HTR-8/SVneo (cell line): ENCODE measurements at places on chromosomes 5 and 9.

- DNase-seq = no peak
These were observed 915.7 kb downstream of the EFNA5 start for GRCh38 chr5:106755066-106755465.

GRCh38 chr5:139204196-139204595, 6.0 kb upstream of the SIL1 start:
- DNase-seq = no peak

GRCh38 chr5:95984287-95984938, 22.8 kb upstream of the ELL2 start:
- DNase-seq = no peak

- DNase-seq = no peak
These were observed 163.6 kb upstream of the SEMA6A start for GRCh38 chr5:116738239-116738614.

DNA sequence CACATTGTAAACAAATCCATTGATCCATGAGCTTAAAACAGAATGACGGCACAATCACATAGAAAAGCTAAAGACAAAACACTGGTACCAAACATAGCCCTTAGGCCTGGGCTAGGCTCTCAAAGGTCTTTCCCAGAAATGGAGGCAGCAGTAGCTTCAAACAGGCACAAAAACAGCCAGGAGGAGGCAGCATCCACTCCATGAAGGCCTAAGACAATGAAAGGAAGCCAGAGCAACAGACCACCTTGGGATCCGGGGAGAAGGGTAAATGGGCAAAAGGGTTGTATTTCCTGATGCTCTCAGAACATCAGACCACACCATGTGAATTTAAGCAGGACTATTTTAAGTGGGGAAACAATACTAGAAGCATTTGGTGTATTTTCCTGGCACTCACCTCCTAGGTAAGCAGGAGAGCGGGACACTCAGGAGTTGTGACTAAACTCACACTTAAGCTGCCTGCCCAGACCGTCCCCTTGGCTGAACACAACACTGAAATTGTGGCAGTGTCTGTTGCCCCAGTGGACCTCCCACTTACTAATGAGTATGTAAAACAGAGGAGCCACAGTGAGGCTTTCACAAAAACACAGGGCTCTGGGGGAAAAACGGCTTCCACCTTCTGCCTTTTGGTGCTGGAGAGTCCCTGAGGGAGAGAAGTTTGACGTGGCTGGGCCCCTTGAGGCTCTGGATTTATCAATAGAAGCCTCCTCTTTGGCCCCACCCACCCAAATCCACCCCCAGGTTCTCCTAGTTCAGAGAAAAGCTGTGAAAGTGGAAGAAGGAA, 11.9 kb downstream of the GNPDA1 start:
- no peak for DNase-seq

DNA sequence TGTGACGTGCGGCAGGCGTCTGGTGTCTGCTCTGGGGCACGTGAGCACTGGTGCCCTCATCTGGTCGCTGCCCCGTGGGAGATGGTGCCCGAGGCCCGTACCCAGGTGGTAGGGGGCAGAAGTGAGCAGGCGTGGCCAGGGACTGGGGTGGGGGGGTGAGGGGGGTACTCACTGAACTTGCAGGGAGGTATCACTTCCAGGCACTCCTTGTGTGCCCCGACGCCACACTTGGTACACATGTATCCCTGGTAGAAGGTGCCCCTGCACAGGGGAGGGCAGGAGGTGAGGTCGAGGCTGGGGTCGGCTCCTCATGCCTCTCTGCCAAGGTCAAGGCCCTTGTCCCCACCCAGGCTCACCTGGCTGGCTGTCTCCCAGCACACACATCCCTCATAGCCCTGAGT, 45.2 kb upstream of the SARDH start:
- no peak for DNase-seq
